Activated CD4-positive, alpha-beta T cell treated with anti-CD3 and anti-CD28 coated beads, Interleukin-2, amount 50 U/mL, for 4 hours (primary cell): ENCODE measurements at places on chromosomes 6 and 20.

DNA sequence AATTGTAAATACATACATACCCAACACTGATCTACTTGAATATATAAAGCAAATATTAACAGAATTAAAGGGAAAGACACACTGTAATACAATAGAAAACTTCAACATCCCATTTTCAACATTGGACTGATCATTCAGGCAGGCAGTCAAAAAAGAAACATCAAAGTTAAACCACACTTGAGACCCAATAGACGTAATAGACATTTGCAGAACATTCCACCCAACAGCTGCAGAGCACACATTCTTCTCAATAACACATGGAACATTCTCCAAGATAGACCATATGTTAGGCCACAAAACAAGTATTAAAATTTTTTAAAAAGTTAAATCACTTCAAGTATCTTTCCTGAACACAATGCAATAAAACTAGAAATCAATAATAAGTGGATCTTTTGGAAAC, 698.2 kb downstream of the COL12A1 start:
- no peak for DNase-seq

- no peak for DNase-seq
Measured at GRCh38 chr6:57087916-57088315, 2.1 kb upstream of the ZNF451 start.

- no peak for DNase-seq
Measured at GRCh38 chr20:32218156-32218900, 10.6 kb downstream of the POFUT1 start.

DNA sequence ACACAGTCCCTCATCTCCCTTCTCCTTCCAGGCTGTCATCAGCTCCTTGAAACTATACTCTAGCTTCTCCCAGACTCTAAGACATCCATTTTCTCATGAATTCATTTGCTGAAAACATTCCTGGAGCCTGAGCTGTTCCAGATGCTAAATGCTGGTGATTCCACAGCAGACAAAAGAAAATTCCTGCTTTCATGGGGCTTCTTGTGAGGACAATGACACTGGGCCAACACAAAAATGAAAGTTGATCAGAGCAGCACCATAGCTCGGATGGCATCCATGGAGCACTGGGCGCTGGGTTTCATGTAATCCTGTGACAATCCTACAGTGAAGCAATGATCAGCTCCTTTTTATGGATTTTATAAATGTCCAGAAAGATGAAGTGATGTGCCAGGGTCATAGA, 47.4 kb upstream of the STX16 start:
- DNase-seq = no peak

- no peak for DNase-seq
Measured at GRCh38 chr20:6120491-6120988, 2.3 kb downstream of the FERMT1 start.

GRCh38 chr6:62479697-62480220, 193.7 kb upstream of the KHDRBS2 start:
- DNase-seq = no peak

DNA sequence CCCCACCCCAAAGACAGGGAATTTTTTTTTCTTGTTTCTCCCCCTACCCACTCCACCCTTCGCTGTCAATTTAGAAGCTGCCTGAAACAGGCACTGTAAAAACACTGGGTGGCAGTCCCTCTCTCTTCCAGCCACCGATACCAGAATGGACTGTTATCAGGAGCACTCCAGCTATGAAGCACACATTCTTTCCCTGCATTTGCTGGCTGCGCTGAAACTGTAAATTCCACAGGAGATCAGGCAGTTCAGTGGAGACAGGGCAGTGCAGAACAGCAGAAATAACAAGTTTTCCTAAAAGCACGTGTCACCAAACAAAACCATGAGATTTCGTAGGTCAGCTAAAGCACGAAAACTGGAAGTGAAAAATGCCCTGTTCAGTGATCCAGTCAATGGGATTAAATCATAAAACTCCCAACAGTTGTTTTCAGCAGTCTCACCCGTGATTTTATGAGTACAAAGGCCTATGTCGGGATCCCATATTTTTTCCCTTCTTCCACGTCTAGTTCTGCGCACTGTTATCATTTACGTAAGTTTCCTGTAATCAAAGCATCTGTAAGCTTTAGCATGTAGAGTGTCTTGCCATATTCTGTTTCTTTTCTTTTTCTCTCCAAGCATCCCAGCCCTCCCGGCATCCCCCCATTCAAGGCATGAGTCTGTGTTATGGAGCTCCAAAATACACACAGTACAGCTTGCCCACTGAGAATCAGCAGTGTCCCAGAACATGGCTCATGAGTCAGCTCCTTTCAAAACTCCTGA, 359.9 kb upstream of the EPHA7 start:
- DNase-seq = no peak

DNA sequence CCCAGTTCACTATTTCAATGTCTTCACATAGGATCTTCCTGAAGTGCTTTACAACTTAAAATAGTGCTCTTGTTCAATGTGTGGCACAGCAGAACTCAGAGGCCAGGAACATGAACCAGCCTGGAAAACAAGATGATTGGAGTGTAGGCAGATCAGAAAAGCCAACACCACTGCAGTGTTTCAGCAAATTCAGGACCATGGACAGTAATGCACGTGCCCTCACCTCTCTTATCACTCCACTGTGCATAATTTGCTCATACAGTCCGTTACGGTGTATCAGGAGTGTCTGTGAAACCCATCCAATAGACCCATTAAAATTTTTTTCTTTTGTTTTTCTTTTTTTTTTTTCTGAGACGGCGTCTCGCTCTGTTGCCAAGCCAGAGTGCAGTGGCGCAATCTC, 27.6 kb upstream of the HACE1 start:
- DNase-seq = no peak

DNA sequence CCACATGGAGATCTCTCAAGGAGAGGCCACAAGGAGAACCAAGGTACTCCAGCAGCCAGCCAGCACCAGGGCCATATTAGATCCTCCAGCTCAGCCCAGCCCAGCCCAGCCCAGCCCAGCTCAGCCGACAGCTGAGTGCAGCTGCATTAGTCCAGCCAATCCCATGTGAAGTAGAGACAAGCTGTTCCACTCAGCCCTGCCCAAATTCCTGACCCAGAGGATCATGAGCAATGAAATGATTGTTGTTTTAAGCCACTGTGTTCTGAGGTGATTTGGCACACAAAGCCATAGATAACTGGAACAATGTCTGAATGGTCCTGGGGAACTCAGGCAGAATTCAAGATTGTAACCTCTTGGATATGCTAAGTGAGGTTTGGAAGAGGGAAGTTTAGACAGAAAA, 59.5 kb upstream of the BMP2 start:
- no peak for DNase-seq

GRCh38 chr20:15862178-15862577, 711.1 kb downstream of the KIF16B start:
- DNase-seq = no peak

GRCh38 chr6:39217177-39217864, 12.0 kb downstream of the KCNK5 start:
- DNase-seq = no peak

DNA sequence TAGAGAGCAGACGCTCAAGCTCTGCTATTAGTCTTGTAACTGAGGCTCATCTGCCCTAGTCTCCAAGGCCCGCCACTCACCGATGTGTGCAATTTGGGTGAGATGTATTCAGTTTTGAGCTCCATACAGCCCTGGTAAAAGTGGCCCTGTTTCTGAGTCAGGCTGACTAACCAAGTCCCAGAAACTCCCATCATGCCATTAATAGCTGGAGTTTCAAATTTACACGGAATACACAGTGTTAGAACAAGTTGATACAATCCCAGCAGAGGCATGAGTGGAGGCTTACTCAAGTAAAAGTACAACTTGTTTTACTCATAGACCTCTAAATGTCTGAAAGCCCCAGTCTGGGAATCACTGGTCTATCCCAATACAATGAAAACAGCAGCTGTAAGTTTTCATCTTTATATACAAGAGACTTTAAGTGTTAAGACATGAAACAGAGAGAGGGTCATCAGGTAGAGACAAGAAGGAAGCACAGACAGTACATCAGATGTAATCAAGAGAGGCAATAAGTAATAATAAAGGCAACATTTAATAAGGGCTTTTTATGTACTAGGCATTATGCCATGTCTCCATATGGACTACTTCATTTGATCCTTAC, 42.4 kb downstream of the RTN4IP1 start:
- no peak for DNase-seq

DNA sequence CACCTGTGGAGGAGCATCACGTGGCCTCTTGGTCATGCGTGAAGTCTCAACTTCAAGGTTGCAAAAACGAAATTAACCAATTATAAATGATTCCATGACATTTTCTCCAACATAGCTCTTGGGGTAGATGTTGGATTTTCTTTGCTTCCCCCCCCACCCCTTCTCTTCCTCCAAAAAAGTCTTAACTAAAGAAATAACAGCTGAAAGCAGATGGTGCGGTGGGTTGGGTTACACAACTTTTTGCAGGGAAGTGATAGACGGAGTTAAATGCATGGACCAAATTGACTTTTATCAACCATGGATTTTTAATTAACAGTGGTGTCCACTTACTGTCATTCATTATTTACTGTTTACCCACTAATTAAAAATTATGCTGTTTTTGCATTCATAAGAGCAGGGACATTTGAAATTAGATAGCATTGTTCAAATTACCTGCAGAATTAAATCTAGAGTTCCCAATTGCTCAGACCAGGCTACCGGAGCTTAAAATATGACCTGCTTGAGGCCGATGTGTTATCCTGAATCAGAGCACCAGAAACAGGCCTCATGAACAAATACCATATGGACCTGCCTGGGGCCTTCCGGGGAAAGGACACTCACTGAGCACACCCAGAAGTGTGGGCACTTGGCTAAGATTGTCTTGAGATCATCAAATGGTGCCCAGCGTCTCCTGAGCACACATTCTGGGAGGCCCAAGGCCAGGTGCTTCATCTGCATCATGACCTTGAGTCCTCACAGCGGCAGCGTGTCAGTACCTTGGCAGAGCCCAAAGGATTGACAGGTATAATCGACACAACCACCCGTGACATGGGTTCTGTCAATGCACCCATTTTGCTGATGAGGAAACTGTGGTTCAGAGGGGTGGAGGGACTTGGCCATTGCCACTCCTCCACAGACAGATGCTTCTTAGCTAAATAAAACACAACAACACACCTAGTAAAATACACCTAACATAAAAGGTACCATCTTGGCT, 41.5 kb downstream of the APCDD1L start:
- no peak for DNase-seq

DNA sequence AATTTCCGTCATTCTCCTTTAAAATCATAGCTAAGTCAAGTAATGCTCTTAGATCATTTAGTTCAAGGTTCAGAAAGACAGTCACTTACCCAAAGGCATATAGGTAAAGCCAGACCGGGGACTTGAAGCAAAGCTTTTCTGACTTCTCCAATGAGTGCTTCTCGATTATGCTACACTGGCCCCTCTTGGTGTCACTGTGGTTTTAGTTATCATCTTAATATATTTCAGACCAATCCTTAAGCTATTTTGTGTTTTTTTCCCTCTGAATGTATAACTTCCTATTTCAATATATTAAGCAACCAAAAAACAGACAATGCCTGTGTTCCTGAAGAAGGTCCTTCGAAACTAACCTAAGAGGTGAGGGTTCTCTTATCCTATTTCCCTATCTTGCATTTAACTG, 3.9 kb downstream of the PRDM1 start:
- no peak for DNase-seq

GRCh38 chr6:124400261-124400999, 561.8 kb upstream of the RNF217 start:
- DNase-seq = no peak

GRCh38 chr20:58515233-58516212, at the start of gene APCDD1L:
Gene APCDD1L (minus strand): TSS chr20:58515399. CDS start chr20:58514707, 692 bp downstream.
- DNase-seq = no peak

DNA sequence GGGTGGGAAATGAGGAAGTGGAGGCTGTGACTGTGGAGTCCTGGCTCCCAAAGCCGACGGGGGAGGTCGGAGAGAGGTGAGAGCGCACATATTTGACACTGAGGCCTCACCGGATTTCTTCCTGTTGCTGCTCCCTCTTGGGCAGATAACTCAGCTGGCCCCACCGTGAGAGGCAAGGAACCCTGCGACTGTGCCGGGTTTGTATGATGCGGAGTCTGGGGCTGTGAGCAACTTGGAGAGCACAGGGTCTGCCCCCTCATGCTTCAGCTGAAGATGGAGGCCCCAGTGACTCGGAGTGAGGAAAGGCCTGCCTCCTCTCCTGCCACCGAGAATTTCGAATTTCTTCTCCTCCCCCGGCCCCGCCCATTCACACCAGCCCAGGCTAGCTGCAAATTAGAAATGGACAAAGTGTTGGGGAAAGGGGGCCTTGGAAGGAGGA, 160.6 kb downstream of the GRM4 start:
- no peak for DNase-seq

GRCh38 chr6:148272597-148272996, 70.0 kb upstream of the SASH1 start:
- DNase-seq = no peak

- no peak for DNase-seq
Measured at GRCh38 chr6:11911538-11911937, 100.6 kb upstream of the HIVEP1 start.

DNA sequence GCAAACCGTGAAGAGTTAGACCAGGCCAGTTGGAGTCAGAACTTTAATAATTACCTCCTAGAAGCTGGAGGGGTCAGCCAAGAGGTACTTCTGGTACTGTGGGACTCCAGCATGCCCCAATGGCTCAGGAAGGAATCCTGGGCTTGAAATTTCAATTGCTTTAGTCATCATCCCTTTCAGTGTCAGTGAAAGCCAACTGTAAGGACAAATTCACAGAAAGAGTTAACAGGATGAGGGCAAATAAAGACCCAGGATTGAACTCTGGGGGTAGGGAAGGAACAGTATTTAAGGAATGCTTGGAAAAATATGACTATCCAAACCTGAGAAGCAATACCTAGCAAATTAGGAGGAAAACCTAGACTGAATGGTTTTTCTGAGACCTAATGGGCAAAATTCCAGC, 735.1 kb upstream of the MARCKS start:
- DNase-seq = no peak

GRCh38 chr20:10430000-10430466, 4.0 kb downstream of the MKKS start:
- DNase-seq = no peak

GRCh38 chr6:169366258-169366901, 112.7 kb upstream of the THBS2 start:
- no peak for DNase-seq

DNA sequence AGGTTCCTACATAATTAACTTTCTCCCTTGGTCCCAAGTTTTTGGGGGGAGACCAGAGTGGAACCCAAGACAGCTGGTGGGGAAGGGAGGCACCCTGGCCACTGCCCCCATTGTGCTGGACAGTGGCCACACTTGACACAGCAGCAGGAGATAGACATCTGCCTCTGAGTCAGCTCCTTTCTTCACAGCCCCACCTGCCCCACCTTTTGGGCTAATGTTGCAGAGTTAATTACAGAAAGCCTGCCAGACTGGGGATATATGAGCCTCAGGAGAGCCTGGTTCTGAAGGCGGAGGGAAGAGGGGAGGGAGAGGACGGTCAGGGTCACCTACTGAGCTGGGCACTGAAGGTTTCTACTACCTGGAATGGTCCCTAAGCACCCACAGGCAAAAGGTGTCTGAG, 50.6 kb downstream of the MAFB start:
- DNase-seq = no peak

DNA sequence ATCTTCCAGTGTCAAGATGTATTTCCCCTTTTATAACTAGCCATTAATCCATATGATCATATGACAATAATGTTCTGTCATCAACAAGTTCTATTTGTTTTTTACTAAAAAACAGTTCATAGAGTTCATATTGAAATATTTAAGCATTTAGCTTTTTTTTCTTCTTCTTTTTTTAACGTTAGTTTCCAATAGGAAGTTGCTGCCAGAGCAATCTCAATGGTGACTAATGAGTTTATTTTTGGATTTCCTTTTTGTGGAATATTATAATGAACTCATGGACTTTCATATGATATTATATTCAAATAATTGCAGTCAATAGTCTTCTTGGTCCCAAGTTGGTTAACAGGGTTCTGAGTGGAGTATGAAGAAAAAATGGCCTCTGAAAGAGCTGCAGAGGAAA, 343.3 kb downstream of the BCKDHB start:
- no peak for DNase-seq
